ENCODE measurements at places on chromosomes 12 and 14.

- DNase-seq: no peak
These were observed 79.3 kb downstream of the ARF6 start for GRCh38 chr14:49972131-49972671.

- DNase-seq: no peak
These were observed 105.5 kb upstream of the CCND2 start for GRCh38 chr12:4168036-4168435.

DNA sequence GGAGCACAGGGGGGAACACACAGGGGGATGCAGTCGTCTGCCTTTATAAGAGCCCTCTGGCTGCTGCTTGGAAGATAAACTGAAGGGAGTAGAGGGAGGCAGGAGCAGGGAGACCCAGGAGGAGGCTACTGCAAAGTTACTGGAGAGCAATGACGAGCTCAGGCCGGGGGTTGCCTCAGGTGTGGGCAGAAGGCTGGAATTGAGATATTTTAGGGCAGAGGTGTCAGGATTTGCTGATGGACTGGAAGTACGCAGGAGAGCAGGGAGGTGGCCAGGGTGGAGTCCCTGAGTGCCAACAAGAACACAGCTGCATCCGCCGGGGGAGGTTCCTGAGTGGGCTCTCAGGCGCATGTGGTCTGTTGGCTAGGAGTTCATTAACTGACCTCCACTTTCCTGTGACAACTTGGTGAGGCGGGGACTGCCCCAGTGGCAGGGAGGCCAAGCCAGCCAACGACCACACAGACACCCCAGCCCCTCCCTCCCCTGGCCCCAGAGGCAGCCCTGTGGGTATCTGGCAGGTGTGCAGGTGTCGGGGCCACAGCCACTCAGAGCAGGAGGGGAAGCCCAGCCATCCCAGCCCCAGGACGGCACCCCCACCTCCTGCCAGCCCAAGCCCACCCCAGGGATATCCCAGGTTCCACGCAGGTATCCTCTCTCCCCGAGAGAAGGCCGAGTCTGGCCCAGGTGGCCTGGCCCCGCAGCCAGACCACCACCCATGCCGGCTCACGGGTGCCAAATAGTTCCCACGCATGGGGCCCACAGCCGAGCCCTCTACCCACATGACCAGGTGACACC, 85.4 kb downstream of the NCOR2 start:
- DNase-seq: no peak

GRCh38 chr12:68481181-68481941, 129.3 kb upstream of the RAP1B start:
- DNase-seq: no peak

DNA sequence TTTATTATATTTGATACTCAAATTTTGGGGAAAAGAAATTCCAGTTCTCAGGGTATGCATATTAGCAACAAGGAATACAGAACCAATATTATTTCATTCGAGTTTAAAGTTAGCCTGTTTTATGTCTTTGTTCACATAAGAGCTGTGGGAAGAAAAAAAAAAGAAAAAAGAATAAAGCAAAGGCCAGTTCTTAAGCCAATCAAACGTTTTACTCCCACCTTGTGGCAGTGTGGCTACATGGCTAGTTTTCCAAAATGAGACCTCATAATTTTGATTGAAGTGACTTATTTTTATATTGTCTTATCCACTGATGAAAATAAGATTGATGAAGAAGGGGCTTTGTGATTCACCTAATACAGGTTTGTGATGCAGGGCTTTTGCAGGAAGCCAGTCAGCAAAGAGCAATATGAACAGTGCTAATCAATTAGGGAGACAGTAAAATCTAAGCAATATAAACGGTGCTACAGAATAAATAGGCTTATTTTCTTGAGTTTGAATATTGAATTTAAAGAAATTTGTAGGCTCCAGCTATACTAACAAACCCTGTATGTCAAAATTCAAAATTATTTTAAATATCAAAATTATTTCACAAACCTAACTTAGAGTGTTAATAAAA, 624.1 kb upstream of the FOXG1 start:
- DNase-seq: no peak

DNA sequence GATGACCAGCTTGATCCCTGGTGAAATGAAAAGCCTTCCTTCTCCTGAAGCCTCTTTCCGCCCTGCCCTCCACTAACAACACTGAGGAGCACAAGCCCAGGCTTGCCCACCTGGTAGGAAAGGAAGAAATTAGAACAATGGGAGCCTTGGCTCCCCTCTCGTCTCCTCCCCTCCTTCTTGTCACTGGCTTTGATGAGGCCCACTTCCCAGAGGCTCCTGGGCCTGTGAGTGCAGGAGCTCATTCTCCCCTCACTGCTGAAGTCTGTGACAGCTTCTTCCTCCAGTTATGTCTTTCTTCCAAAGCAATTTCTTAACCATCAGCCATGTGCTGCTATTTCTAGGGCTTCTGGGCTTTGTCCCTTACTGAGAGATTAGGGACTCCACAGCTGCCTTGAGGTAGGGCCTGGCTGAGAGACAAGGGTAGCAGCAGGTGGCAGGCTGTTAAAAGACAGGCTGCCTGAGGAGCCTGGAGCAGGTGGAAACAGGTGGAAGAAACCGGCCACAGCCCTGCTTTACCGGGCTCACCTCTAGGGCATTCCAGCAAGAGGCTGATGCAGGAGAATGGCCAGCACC, 53.6 kb upstream of the SRSF5 start:
- DNase-seq: no peak

Data from activated CD4-positive, alpha-beta T cell treated with anti-CD3 and anti-CD28 coated beads for 24 hours (primary cell).